ENCODE measurements at places on chromosomes 13 and 19.

- no peak for DNase-seq
Measured at GRCh38 chr19:57719424-57719823, 8.0 kb downstream of the ZNF671 start.

- DNase-seq = peak; percentile 34
Measured at GRCh38 chr13:82758044-82758443, 1124.2 kb downstream of the SLITRK1 start.

DNA sequence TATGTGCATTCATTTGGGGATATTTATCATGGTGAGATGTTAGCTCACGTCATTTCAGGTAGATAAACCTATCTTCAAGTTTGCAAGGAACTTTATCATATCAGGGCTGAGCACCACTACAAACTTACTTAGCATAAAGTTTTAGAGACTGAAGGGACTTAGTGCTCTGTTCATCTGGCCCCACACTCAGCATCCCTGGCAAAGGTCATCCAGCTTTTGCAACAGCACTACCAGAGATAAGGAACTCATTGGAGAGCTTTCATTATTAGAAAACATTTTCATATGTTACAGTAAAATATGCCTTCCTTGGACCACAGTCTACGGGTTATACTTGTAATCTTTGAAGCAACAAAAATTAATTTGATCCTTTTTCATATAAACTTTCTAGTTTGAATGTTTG is 263.4 kb downstream of the POU4F1 start:
- peak; percentile 15 for DNase-seq

DNA sequence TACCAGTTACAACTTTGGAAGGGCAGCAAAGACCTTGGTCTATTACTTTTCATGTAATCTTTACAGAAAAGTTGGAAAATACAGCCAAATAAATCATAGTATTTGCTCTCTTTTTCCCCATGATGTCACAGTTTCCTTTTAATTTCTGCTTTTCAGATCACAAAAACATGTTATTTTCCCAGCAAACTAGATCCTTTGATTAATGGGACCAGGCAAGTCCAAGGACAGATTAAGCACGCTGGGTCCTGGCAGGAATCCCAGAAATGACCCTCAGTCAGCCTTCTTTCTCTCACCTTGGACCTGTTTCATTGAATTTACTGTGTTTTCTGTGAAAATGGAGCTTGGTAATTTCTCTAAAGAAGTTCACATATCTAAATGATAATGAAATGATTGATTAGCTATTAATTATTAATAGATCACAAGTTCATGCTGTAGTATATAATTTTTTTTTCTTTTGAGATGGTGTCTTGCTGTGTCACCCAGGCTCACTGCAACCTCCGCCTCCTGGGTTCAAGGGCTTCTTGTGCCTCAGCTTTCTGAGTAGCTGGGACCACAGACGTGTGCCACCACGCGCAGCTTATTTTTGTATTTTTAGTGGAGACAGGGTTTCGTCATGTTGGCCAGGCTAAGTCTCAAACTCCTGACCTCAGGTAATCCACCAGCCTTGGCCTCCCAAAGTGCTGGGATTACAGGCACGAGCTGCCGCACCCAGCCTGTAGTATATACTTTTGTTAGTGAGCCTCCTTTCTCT is 16.0 kb downstream of the SPATA13 start:
- no peak for DNase-seq

DNA sequence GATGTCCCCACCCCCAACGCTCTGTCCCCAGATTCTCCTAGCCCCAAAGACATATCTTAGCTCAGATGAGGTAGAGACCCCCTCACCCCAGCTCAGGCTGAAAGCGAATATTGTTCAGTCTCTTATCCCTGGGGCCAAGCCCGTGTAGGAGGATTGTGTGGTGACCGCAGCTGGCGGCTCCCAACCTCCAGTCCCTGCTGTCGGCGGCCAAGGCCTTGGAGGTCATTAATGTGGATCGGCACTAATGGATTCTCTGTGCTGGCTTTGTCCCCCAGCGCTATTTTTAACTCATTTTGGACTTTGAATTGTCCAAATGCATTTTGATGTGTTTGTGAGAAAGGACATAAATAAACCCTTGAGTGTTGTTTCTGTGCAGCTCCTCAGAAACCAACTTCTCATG is 124.2 kb downstream of the UQCRFS1 start:
- no peak for DNase-seq

DNA sequence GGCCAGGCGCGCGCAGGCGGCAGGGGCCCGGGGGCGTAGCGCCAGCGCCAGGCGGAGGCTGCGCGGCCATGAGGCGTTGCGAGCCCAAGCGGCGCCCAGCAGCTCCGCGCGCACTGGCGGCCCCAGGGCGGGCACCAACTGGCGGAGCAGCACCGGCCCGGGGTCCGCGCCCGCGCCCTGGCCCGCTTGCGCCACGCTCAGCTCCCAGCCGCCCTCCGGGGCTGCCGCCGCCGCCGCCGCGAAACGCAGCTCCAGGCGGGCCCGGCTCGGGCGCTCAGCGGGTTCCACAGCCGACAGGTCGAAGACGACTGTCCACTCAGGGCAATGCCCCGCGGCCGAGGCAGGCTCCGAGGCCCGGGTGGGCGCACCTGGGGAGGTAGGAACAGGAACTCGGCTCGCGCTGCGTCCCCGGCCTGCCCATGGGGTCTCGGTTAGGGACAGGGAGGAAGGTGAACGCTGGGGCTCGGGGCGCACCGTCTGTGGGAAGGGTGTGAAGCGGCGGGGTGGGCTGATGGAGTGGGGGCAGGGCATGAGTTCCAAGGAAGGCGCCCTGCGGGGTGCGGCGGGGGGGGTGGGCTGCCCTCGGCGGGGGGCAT is 26.8 kb downstream of the CERS1 start:
- no peak for DNase-seq

DNA sequence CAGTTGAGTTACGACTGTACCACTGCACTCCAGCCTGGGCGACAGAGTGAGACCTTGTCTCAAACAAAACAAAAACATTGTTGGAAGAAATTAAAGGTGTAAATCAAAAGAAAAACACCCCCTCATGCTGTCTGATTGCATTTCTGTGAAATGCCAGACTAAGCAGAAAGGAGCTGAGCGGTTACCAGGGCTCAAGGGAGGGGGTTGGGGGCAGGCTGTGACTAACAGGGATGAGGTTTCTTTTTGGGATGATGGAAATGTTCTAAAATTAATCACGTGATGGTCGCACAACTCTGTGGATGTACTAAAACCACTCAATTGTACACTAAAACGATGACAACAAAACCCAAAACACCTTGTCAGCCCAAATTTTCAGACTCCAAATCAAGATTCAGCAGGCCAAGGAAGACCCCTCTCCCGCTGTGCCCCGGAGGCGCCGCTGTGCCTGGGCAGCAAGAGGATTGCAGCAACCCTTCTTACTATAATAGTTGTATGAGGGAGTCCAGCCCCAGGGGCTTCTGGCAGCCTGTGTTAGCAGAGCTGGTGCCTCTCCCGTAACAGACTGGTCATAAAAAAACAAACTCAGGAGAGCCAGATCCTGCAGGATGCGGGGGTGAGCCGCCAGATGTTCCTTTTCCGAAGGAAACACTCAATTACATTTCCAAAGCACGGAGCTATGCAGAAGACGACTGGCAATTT is 20.9 kb downstream of the CAPS start:
- DNase-seq = no peak

GRCh38 chr19:1070931-1071791 is 4.2 kb downstream of the ARHGAP45 start:
- no peak for DNase-seq

DNA sequence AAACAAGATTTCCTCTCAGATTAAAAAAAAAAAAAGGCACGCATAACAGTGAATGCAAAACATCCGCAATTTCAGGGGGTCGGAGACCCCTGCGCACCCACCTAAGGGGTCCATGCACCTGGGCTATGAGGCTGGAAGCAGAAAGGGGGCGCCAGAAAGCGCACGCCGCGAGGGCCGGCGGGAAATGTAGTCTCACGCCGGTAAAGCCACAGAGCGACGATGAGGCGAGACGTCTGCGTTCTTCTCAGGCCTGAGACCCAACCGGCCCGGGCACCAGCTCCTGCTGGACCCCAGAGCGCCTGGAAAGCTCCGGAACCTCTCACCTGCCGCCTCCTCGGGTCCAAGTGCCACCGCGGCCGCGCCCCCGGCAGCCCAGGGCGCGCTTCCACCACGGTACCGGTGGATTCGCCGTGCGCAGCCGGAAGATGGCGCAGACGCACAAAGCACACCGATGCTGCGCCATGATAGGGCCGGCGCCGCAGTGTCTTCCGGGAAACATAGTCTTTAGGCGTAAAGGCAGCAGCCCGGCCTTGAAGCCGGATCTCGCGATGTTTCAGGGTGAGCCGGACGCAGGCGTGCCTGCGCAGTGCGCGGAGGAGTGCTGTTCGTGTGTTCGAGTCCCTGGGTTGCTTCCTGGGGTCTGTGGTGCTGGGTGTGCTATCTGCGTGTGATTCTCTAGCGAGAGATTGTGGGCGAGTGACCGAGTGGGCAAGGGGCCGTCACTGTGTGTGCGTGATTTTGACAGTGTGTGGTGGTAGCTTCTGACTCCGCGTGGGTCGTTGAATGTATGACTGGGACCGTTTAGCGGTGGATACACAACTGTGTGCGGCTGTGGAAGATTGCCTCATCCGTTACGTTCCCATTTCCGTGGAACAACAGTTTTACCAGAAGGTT is at the start of gene ZNF582:
TSS of gene ZNF582 (minus strand) at position 416 of the 894 bp plus-strand sequence. CDS start 1,782 bp downstream, outside the sequence.
- DNase-seq = peak; percentile 93

All from NCI-H226 (cell line).